ENCODE measurements at places on chromosomes 5 and 9.

GRCh38 chr9:14511452-14511851 is 181.8 kb downstream of the ZDHHC21 start:
- no peak for DNase-seq

GRCh38 chr5:180454752-180455151 is 39.4 kb upstream of the CNOT6 start:
- DNase-seq: no peak

DNA sequence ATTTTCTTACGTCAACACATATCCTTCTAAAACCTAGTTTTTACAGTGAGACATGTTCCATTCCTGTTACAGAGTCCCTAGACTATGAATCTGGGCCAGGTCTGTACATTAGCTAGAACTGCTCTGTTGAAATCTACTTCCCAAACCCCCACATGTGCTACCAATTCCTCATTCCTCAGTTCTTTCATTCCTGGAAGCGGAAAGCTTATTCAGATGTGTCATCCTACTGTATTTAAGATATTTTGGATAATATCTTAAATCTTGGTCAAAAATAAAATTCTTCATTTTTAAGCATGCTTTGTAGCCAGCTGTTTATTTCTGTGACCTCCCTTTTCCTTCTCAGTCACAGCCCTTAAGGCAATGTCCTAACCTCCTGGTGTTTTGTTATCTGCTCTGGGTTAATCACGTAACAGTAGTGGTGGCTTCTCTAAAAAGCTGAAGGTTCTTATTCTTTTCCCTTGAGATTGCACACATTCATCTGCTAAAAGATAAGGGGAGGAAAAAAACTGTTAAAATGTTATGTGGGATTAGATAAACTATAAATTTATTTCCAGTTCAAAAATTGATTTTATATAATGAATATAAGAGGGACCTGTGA is 35.6 kb downstream of the GLRX start:
- no peak for DNase-seq

DNA sequence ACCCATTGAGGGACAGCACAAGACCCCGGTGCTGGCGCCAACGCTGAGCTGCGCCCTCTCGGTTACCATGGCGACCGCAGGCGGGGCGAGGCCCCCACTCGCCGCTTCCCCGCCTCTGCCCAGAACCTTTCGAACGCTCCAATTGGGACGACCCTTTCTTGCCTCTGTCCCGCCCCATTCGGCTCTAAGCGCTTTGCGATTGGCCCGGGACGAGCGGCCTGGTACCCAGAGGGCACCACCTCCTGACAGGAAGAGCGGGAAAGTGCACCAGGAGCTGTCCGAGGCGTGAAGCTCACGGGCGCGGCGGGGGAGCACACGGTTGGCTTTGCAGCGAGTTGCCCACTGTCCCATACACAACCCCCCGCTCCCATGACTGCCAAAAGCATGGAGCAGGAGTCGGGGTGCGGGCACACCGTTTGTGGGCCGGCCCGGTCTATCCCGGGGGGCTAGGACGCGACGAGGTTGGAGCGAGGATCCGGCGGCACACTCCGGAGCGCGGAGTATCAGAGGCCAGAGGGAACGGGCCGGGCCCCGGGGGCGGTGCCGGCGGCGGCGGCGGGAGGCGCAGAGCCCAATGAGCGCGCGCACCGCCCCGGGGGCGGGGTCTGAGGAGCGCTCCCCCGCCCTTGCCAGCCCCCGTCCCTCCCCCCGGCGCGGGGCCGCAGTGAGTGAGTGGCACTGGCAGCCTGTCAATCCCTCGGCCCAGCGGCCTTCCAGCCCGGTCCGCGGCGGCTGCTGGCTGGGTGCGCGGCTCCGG is 978 bp upstream of the PBX3 start:
- DNase-seq: peak; percentile 86

DNA sequence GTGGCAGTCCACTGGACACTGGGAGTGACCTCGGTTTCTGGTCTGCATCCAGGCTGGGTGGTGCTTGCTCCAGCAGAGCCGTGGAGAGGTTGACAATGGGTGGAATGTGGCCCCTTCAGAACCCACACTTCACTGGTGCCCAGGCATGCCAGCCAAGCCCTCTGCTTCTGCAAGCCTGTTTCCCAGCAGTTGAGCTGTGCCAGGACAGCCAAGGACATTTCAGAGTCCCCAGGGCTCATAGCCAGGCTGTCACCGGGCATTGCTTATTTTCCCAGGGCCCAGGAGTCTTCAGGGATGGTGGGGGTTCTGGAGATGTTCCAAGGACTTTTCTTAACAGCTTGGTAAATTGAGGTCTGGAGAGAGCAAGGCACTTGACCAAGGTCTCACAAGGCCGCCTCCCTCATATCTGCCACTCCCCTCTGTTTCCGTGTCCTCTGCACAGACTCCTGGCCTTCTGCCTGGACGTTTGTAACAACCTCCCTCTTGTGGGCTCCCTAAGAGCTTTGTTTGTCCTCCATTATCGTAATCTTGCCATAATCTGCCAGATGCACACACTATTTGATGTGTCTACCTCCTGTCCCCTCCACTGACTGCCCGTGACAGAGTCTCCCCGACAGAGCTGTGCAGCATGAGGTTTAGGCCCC is 3.8 kb upstream of the NDST1 start:
- no peak for DNase-seq

DNA sequence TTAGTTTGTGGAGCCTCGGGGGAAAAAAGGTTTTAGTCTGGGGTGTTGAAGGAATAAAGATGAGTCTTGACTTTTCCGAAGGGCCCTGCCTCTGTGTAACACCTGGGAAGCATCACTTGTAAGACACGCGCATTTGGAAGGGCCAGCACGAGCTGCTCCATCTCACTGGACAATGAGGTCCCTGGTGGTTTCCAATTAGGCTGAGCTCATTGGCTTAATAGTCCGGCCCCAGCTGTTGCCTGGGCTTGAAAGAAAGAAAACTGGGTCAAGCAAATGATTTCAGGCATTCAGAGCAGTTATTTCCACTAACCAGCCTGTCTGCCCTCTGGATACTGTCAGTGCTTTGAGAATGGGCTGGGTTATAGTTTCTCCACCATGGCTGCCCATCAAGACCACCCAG is 64.5 kb downstream of the NSUN2 start:
- no peak for DNase-seq

Data from activated CD4-positive, alpha-beta T cell treated with anti-CD3 and anti-CD28 coated beads, Interleukin-2, amount 50 U/mL, for 4 hours (primary cell).